ENCODE measurements at places on chromosomes 5 and 9. TPM values are rescaled to one million over a fixed set of nuclear protein-coding genes. Genes with fewer than 3 reads are reported as not detected.

Gene SMIM23
- not detected for polyA plus RNA-seq

Gene PMPCA
- polyA plus RNA-seq: 32.0 TPM

Gene IGFBPL1
- 0.02 TPM for polyA plus RNA-seq

Gene FAXDC2
- 6.0 TPM for polyA plus RNA-seq

Gene ARL14EPL
- not detected for polyA plus RNA-seq

Gene GARIN3
- polyA plus RNA-seq: not detected

Gene PRRT1B
- polyA plus RNA-seq: not detected

Gene LPAR1
- 5.2 TPM for polyA plus RNA-seq

All from esophagus (tissue), 2 donors.